ENCODE measurements at places on chromosomes 16 and 17.
A peak's percentile ranks its signal among the peaks of the same experiment; 100 is the strongest.

GRCh38 chr17:66713533-66714042 is 121.3 kb upstream of the CACNG5 start:
- no peak for DNase-seq

DNA sequence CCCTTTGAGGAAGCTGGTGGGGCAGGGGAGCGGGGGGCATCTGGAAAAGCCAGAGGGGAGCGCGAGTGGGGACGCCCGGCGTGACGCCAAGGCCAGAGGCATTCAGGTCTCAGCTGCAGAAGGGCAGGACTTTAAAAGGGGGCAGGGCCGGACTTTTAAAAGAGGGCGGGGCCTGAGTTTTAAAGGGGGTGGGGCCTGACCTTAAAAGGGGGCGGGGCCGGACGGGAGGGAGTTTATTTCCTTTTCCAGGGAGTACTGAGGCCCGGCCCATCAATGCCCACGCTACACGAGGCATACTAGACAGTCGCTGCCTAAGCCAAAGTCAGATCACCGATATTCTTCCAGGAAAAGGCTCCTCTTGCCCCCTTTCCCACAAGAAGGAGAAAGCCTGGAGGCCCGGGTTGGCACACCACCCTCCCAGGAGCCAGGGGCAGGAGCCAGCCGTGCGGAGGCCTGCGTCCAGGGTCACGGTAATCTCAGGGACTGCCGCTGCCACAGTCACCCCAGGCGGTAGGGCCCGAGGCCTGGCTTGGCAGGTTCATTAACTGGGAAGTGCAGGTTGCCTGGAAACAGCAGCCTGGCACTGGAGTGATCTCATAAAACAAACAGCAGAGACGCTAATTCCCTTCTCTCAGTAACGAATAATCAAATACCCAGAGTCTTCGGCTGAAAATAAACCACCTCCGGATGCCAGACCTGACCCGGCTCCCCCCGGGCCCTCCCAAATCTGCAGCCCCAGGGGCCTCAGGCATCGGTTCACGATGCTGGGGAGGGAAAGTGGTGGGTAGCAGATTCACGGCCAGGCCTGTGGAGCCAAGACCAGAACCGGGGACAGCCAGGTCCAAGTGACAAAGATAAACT is 90.7 kb downstream of the TIMM22 start:
- DNase-seq, result no peak

GRCh38 chr17:55332296-55333041 is 67.7 kb downstream of the HLF start:
- DNase-seq, result no peak

- DNase-seq, result no peak
Observed at GRCh38 chr17:43475494-43476089, 8.2 kb upstream of the DHX8 start.

GRCh38 chr17:7394452-7395191 is at the start of gene PLSCR3:
PLSCR3 (minus strand) TSS chr17:7394525; CDS start chr17:7394110, 415 bp downstream.
- peak; percentile 62 for DNase-seq

GRCh38 chr16:24541233-24541933 is 2.0 kb downstream of the RBBP6 start:
- DNase-seq, result peak; percentile 51

GRCh38 chr17:14203388-14203787 is 33.3 kb downstream of the CDRT15 start:
- peak; percentile 21 for DNase-seq

DNA sequence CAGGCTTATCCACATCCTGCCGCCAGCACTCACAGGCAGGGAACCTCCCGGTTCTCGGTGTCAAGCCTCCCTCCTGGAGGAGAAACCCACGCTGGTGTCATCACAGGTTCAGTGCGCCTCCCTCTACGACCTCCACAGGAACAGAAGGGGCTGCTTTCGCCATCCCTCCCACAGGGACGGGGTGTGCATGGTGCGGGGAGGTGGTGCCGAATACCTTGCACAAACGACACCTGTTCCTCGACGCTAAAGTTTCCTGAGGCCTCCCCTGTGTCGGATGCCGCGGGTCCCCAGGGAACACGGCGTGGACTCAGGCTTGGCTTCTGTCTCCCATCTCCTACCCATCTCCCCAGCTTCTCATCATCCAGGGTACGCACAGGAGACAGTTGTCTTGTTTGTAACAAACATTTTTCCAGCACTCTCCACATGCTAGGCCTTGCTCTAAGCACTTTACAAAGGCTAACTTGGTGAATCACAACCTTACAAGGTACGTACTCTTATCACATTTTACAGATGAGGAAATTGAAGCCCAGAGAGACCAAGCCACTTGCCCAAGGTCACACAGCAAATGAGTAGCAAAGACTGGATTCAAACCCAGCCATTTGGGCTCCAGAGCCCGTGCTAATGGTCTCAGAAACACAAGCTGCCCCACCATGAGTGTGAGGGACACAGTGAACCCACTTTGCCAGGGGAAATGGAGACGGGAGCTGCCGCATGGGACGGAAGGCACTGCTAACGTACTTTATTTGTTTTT is 271.6 kb downstream of the C16orf95 start:
- no peak for DNase-seq

GRCh38 chr17:80704381-80704819 is 159.8 kb downstream of the RPTOR start:
- no peak for DNase-seq

GRCh38 chr16:75053791-75054555 is 55.1 kb downstream of the ZNRF1 start:
- peak; percentile 91 for DNase-seq

DNA sequence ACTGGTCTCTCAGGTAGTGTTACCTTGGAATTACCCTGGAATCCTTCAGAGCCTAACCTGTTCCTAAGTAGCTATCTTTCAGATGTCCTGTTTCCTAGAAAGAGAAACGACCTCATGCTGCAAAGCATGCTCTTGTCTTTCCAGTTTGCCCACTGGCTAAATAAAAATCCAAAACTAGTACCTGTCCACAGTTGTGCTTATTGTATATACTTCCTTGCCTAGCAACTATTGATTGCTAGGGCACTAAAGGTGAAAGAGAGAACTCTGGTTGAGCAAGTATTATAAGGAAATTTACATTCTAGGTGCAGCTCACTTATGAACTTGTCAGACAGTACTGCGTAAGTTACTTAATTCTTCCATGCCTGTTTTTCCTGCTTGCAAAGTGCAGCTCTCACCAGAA is 38.5 kb downstream of the LIG3 start:
- DNase-seq, result no peak

GRCh38 chr17:45719335-45720071 is 64.6 kb upstream of the CRHR1 start:
- DNase-seq, result no peak

- peak; percentile 69 for DNase-seq
Observed at GRCh38 chr17:30336369-30337171, 2.7 kb upstream of the TMIGD1 start.

DNA sequence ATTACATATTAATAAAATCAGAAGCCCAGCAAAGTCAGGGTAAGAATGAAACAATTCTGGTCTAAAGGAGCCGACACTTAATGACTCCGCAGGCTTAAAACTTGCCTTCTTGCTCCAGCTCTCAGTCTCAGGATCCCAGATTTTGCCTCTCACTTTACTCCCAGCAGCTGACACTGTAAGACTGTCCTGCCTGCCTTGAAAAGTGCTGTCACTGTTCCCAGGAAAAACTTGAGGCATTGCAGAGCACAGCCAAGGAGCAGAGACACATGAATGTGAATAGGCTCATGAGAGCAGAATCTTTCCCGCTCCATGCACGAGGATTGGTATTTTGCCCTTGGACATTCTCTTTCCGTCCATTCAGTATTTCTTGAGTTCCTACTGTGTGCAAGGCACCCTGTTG is 457.6 kb upstream of the ZFHX3 start:
- no peak for DNase-seq

- DNase-seq, result no peak
Observed at GRCh38 chr17:50638966-50639713, 4.5 kb downstream of the ABCC3 start.

DNA sequence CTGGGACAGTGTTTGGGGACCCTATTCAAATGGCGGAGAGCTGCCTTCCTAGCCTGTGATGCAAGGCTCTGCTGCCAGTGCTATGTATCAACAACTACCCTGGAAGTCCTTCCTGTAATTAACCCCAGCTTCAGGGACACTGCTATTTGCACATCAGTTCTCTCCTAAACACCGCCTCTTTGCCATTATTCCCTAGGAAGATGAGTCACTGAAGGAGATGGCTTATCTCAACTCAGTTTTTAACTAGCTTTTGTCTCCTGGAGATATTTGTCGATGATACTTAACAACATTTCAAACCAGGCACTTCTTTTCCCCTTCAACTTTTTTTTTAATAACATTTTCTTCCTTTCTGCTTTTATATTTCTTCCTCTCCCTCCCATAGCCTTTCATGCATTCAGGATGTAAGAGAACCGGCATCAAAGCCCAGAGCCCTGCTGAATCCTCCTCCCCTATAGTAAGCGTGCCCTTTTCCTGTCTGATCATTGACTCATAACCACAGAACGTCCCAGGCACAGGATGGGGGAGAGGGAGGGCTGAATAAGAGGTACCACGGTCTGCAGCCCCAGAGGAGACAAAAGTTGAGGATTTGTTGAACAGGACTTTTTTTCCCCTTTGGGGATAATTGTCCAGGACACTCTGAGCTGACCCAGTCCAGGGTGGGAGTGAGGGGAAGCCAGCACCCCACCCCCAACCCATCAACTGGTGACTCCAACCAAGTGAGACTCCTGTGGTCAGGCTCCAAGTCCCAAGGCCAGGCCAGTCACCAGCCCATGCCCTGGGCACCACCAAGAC is 387.8 kb upstream of the SALL1 start:
- no peak for DNase-seq

- DNase-seq, result no peak
Observed at GRCh38 chr16:90034504-90034903, 15.2 kb upstream of the DBNDD1 start.

DNA sequence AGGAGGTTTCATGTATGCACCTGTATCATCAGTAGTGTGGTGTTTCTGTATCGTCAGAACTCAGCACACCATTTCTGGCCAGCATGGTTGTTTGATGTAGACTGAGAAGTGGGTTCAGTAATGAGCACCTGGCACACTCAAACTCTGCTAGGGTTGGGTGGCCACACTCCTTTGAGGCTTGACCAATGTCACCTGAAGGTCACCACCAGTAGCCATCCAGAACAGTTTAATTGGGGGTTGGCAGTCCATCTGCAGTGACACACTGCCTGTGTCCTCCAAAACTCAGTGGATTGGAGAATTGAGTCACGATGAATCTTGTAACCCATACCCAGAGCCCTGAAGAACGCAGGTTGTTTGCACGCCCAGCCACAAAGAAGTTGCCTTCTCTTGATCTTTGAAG is 86.8 kb upstream of the HSBP1 start:
- no peak for DNase-seq

DNA sequence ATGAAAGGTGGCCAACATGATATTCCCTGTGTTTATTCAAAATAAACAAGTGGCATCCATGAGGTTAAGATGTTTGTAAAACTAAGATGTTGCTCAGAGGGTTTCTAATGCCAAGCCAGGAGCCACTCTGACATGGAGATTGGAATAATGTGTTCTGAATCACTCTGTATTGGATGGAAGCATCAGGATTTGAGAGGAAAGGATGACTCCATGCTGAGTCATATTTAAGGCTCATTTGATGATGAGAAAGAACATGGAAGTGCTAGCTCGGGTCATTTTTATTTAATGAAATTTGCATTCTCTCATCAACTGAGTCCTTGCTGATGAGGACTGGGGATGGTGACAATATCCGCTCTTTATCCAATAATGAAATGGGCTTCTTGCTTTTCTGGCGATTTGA is 6.2 kb downstream of the VAT1L start:
- DNase-seq, result no peak

DNA sequence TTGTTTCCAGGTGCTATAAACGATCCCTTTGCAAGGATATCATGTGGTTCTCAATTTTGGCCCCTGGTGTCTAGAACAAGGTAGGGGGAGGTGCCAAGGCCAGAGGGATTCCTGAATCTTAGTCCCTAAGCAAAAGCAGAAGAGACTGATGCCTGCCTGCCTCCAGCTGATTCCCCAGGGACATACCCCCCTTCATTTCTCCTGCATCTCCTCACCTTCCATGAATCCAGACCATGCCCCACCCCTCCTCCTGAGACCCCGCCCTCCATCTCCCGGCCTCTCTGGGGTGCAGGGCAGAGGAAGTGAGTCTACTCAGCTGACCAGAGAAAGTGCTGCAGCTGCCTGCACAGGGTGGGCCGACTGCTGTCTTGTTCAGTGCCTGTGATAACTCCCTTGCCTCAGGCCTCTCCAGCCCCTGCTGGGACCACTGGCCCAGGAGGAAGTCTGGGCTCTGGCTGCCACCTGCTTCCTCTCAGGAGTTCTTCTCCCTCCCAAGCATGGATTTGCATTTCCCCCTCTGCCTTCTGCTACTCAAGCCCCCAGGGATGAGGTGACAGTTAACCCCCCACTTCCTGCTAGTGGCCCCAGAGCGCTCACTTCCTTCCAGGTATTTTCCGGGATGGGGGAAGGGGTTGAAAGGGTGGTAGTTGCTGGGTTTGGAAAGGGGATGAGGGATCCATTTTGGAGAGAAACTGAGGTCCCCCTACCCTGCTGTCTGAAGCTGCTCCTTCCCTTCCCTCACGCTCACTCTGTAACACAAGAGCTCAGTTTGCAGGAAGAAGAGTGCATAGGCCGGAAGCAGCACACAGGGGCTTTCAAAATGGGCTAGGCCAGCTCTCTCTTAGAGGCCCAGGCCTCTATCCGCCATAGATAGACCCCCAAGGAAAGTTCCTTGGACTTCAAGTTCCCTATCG is 10.5 kb upstream of the TSPOAP1 start:
- no peak for DNase-seq

Measured in hematopoietic multipotent progenitor cell treated with erythropoietin and hydrocortisone succinate and interleukin-3 and kit ligand, for 17 days (in vitro differentiated cells).